ENCODE measurements at places on chromosomes 5 and 9. TPM values are rescaled to one million over a fixed set of nuclear protein-coding genes. Genes with fewer than 3 reads are reported as not detected.

Gene PHAX
- total RNA-seq: 52.3 TPM

Gene IFNA1
- not detected for total RNA-seq

Gene MFAP3
- total RNA-seq: 24.2 TPM

Gene BARX1
- total RNA-seq: 11.1 TPM

Gene IFNB1
- 0.23 TPM for total RNA-seq

Gene RELL2
- total RNA-seq: 3.7 TPM

Gene NME5
- total RNA-seq: not detected

Gene LHFPL2
- total RNA-seq: 39.0 TPM

Gene PCDHA9
- 0.04 TPM for total RNA-seq

Gene GLDC
- total RNA-seq: 13.1 TPM

Gene SLC1A1
- 1.7 TPM for total RNA-seq

Gene PCDHB3
- total RNA-seq: not detected

Gene C9
- not detected for total RNA-seq

Gene FNBP1
- total RNA-seq: 15.1 TPM

Gene ANKRD18B
- total RNA-seq: 3.2 TPM

Gene PROB1
- total RNA-seq: 0.19 TPM

Gene SLC4A9
- total RNA-seq: not detected

Gene DCANP1
- total RNA-seq: not detected

Gene DNAJB5
- total RNA-seq: 5.4 TPM

Gene IL3
- total RNA-seq: not detected

Gene GCNT4
- 0.46 TPM for total RNA-seq

Gene MTREX
- 35.8 TPM for total RNA-seq

Gene DNM1
- total RNA-seq: 86.0 TPM

Gene IL4
- total RNA-seq: not detected

Gene RORB
- not detected for total RNA-seq

Gene CD72
- not detected for total RNA-seq

Gene PTPN3
- 14.7 TPM for total RNA-seq

Gene IL7R
- total RNA-seq: 0.46 TPM

Gene CEP72
- 11.4 TPM for total RNA-seq

Gene C5orf63
- 4.1 TPM for total RNA-seq

Gene EIF4E1B
- total RNA-seq: not detected

Gene MYOZ3
- not detected for total RNA-seq

Gene CCIN
- total RNA-seq: not detected

Gene IRX4
- total RNA-seq: 0.42 TPM

Gene GRXCR2
- total RNA-seq: not detected

Gene TRPM3
- not detected for total RNA-seq

Gene NR5A1
- total RNA-seq: not detected

Gene SHISAL2B
- not detected for total RNA-seq

Gene TEX48
- total RNA-seq: not detected

All from A549 treated with RU486 at 1 μM for 4 hours (cell line).